ENCODE measurements at places on chromosomes 4 and X.

DNA sequence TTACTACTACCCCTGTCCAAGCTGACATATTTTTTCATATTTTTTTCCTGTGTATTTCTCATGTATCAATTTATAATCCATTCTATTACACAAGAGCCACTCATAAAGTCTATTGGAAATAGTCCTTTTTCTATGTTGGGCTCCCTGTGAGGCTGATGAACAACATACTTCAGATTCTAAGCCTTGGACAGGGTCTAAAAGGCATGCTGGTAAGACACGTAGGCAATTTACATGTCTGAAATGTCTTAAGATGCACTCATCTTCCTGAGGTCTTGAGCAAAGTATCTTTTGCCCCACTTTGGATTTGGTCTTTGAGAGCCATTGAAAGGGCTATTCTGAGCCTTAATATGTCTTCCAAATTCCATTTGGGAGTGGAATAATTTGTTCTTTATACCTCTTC lies 31.8 kb downstream of the OCIAD1 start:
- peak; percentile 21 for DNase-seq

DNA sequence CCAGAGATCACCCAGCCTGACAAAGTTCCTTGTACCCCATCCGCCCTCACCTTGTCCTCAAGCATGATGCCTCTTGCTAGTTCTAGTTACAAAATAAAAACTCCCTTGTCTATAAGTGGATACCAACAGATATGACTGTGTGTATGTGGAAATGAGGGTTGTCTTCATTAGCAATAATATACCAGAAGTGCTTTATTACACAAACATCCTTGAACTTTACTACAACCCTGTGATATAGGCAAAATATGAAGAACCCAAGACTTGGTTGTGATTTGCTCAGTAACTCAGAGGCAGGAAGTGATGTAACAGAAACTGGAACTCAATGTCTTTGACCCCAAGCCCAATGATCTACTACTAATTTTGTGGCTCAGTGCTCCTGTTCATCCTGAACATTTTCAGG lies 97.6 kb downstream of the AKAP4 start:
- no peak for DNase-seq

- no peak for DNase-seq
These were observed 6.4 kb upstream of the FRMPD3 start for GRCh38 chrX:107442914-107443527.

GRCh38 chr4:140533951-140534480 lies 10.0 kb downstream of the ELMOD2 start:
- peak; percentile 62 for DNase-seq

DNA sequence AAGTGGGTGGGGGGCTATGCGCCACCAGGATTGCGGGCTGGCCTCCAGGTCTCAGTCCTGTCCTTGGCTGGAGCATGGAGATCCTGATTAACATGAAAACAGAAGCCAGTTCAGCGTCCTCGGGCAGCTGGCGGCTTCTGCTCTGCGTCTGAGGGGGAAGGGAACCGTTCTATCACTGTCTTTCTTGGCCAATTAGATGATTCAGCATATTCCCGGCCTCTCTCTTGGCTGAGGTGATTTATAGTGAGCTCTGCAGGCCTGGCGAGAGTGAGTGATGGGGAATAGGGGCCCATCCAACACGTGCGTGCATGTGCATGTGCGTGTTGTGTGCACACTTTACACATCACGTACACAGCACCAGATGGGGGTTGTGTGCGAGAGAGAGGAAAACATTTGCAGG lies 145.8 kb upstream of the ATP6AP2 start:
- DNase-seq: peak; percentile 39

DNA sequence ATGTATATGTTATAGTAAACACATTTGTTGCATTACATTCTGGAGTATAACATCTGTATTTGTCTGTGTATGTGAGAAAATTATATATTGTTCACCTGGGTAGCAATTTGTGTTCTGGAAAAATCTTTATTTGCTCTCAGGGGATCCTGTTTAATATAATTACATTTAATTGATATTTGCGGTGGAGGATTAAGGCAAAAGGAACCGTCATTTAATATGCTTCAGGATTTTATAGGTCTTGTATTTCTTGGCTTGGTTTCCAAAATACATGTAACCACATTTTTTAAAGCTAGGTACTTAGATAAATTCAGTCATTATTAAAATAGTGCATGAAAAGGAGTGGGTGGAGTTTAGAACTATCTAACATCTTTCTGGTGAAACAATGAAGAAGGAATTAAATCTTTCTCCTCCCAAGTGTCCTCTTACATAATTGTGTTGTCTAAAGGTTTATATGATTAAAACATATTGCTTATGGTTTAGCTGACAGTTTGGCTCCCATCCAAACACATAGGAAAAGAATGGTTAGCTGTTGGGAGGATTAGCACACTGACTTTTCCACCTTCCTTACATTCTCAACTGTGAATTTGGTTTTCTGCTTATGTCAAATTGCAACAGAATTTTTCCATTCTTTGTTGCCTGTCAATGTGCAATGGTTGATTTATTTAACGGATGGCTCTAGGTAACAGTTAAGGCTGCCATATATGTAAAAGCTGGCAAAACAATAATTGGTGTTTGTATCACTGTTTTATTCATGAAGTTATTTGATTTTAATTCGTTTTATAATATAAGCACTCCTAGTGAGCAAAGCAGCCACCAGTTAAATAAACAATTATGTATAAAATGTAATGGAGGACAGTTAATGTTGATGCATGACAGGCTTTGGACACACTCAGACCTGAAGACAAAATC lies 250.8 kb upstream of the SFRP2 start:
- no peak for DNase-seq

GRCh38 chrX:30967516-30967915 lies 78.5 kb upstream of the TAB3 start:
- no peak for DNase-seq

- no peak for DNase-seq
These were observed 10.2 kb downstream of the CRLF2 start for GRCh38 chrX:1202251-1202650.

- DNase-seq: no peak
These were observed 388.2 kb upstream of the NDST4 start for GRCh38 chr4:115501656-115502055.

GRCh38 chrX:40019541-40019940 lies 78.2 kb downstream of the BCOR start:
- no peak for DNase-seq

DNA sequence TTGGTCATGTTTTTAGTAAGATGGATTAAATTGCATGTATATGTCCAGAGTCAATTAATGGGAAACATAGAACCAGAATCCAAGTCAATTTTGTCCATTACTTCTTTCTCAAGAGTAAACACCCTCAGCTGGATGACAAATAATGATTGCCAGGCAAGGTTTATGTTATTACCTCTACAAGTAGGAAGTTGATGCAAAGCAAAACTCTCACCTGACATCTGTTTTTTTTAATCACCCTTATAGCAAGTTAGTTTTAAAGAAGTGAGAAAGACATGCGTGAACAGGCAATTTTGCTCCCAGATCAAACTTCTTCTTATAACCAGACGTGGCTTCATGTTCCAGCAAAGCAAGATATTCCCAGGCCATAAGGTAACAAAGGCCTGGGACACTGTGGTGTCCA lies 348.5 kb upstream of the FTHL17 start:
- DNase-seq: no peak

DNA sequence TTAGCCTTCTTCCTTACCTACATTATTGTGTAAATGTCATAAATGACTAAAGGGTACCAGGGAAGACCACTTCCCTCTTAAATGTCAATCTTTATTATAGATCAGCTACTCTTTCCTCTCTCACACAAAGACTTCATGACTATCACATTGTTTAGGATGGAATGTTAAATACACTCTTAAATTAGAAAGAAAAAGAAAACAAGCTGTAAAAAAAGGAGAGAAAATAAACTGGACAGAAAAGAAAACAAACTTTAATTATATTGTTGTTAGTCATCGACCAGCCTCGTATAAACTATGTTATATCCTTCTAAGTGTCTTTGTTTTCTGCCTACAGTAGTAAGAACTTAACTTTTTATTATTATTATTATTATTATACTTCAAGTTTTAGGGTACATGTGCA lies 666.4 kb upstream of the NR3C2 start:
- peak; percentile 13 for DNase-seq

DNA sequence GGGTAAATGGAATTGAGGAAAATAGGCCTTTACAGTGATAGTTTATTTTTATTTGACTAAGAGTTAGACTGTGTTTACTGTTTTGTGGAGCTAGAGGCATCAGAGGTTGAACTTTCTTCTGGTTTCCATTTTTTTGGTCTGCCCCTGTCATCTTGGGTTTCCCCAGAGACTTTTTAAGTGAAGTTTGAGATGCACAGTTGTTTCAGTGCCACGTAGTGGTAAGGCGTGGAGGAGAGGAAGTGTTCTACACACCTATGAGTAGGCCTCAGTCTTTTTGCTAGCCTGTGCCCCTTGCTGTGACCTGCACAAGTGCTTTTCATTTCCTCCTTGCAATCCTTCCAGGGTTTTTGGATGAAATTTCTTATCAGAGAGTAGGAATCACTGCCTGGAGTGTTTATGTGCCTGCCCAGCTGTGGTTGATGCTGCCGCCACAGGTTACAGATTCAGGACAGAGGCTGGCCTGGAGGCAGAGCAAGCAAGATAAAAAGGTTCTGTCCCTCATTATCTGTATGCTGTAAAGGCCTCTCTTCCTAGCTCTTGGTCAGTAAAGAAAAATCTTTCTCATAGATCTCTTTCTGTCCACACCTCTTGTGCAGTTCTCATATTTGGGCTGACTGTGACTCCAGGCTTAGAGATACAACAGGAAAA lies 12.5 kb upstream of the HSFX4 start:
- no peak for DNase-seq

- no peak for DNase-seq
These were observed 50.9 kb downstream of the NAP1L5 start for GRCh38 chr4:88646528-88647280.

GRCh38 chr4:137274404-137274803 lies 257.9 kb downstream of the PCDH18 start:
- peak; percentile 45 for DNase-seq

DNA sequence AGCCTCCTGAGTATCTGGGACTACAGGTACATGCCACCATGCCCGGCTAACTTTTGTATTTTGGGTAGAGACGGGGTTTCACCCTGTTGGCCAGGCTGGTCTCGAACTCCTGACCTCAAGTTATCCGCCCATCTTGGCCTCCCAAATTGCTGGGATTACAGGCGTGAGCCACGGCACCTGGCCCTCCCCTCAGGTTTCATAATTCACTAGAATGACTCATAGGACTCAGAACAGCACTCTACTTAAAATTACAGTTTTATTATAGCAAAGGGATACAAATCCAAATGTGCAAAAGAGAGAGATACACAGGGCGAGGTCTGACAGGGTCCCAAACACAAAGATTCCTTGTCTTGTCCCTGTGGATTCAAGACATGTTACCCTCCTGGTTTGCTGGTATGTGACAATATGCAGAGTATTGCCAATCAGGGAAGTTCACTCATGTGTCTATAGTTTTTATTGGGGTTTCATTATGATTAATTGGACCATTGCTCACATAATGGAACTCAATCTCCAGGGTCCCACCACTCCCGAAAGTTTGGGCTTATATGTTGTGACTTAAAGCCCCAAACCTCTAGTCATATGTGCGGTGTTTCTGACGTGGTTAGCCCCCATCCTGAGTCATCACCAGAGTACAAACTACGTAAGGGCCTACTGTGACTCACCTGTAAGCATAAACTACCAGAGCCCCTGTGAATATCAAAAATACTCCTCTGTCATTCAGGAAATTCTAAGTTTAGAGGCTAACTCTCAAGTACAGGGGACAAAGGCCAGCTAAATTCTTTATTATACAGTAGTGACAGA lies 5.2 kb downstream of the YIPF6 start:
- peak; percentile 86 for DNase-seq

DNA sequence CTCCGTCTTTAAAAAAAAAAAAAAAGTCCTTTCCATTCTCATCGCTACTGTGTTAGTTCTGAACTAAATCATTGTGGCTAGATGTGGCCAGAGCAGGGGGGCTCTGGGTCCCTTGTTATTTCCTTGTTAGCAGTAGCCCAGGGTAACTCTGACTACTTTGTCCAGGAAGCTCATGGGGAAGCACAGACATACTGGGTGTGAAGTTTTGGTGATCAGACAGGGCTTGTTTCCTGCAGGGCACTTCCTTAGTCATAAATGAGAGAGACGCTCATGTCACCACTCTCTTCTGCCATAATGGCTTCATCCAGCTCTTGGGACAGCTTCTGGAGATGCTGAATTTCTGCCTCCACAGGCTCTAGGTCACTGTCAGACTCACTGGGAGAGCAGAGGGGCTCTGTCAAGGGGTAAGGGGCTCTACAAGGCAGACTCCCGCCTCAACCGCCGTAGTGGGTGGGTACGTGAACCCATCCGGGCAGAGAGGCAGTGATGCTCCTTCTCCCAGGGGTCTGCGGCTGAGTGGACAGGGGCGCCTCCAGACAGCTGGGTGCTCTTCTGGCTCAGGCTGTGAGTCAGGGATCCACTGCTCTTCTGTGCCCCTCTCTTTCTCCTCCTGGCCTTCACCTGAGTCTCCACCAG lies 12.9 kb downstream of the STIM2 start:
- no peak for DNase-seq

- peak; percentile 46 for DNase-seq
These were observed 14.2 kb downstream of the EFNB1 start for GRCh38 chrX:68842781-68843581.

GRCh38 chr4:111761531-111761930 lies 383.7 kb upstream of the FAM241A start:
- DNase-seq: no peak

DNA sequence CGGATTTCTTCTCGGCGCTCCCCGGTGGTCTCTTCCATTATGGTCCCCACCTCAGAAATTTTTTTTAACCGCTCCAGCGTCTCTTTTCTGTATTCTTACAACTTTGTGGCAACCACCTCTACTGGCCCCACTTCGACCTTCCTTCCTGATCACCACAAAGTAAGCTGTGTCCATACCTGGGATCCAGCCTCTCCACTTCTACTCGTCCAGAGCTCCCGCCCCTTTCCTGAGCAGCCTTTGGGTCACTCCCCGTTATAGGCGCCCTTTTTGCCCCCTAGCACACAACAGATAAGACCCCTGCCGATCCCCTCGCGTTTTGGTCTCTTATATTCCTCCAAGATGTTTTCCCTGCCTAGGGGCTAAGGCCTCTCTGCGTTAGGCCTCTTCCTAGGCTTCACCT lies 557 bp downstream of the PIGG start:
- no peak for DNase-seq

DNA sequence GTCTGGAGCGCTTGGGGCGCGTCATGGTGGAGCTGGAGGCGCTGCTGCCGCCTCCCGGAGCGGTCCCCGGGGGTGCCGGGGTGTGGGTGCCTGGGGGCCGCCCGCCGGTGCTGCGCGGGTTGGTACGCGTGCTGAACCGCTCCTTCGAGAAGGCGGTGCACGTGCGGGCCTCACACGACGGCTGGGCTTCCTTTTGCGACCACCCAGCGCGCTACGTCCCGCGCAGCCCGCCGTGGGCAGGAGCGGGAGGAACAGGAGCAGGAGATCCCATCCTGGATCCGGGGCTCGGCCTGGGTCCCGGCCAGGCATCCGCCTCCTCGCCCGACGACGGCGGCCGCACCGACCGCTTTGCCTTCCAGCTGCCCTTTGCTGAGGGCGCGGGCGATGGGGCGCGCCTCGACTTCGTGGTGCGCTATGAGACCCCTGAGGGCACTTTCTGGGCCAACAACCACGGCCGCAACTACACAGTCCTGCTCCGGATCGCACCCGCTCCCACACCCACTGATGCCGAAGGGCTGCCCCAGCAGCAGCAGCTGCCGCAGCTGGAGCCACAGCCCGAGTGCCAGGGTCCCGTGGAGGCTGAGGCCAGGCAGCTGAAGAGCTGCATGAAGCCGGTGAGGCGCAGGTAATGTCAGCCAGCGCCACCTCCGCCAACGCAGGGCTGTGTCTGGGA lies 792 bp downstream of the PPP1R3F start:
- no peak for DNase-seq

Measured in iris pigment epithelial cell (primary cell).